ENCODE measurements at places on chromosomes 3 and 15.

DNA sequence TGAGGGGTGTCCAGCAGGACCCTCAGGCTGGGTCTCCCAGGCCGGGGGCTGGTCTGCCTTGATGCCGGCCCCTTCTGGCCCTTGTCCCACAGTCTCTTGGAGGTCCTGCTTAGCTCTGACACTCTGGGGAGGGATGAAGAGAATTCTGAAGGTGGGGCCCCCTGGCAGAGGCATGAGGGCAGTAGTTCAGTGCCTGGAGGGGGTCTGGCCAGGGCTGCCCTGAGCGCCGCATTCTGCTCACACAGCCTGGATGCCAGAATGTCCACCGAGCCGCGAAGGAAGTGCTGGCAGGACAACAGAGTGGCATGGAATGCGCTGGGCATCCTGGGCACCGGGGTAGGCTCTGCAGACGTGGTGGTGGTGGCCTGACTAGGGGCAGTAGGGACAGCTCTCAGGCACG is 55.5 kb downstream of the SMAD6 start:
- DNase-seq, result no peak

- DNase-seq, result no peak
Measured at GRCh38 chr15:39392469-39393047, 188.3 kb upstream of the THBS1 start.

DNA sequence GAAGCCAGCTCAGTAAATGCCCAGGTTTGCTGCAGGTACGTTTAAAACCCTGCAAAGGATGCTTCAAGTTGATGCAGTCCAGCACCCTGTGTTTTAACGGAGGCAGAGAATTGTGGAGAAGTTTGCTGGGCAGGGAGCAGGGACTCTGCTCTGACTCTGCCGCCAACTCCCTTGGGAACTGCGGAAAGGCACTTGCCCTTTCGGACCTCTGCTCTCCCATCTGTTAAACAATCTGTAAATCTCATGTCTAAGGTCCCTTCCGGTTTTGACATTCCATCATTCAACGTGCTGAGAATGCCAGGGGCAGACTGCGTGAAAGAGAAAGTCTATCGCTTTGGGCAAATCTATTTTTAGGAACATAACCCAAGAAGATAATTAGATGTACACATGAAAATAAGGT is 184.5 kb downstream of the OPA1 start:
- DNase-seq, result no peak

- DNase-seq, result no peak
Measured at GRCh38 chr3:45113625-45114050, 32.5 kb downstream of the CDCP1 start.

- no peak for DNase-seq
Measured at GRCh38 chr3:129036222-129037092, 24.1 kb upstream of the GP9 start.
